ENCODE measurements at places on chromosomes 4 and X. TPM values are rescaled to one million over a fixed set of nuclear protein-coding genes. Genes with fewer than 3 reads are reported as not detected.

- no peak for DNase-seq
Observed at GRCh38 chrX:108313669-108314068, 124.6 kb downstream of the COL4A6 start.

The STARD8 gene
- total RNA-seq, result 5.0 TPM

DNA sequence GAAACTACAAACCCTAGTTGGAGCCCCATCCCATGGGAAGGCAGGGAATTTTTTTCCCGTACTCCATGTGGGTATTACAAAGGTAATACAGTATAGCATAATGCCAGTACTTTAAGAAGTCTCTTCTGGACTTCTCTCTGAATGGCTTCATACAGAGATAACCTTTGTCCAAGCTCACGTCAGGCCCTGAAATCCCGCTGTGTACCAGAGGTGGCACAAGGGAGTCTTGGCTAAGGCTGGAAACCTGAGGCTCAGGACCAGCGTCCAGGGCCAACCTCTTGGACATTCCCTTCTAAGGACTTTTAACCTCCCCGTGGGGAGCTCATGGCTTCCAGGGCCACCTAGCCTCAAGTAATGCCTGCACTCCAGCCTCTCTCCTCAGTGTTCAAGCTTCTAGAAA, 338.9 kb upstream of the FAM241A start:
- no peak for DNase-seq

The HAND2 gene
- not detected for total RNA-seq

DNA sequence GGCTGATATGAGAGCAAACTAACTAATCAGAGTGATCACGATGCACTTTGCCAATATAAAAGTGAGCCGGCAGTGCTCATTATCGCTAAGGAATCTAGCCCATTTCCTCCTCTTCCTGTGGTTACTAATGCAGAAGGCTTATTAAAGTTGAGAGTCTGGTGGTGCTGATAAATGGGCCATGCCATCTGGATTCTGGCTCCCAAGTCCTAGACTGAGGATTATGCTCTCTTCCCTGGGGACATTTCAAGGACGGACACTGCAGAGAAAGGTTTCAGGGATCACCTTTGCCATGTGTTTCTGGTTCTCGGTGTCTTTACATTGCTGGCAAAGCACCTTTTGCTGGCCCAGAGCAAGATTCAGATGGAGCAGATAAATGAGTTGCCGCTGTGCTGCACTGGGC, 85.3 kb downstream of the RTL5 start:
- DNase-seq, result no peak

The FGFBP2 gene
- total RNA-seq, result not detected

DNA sequence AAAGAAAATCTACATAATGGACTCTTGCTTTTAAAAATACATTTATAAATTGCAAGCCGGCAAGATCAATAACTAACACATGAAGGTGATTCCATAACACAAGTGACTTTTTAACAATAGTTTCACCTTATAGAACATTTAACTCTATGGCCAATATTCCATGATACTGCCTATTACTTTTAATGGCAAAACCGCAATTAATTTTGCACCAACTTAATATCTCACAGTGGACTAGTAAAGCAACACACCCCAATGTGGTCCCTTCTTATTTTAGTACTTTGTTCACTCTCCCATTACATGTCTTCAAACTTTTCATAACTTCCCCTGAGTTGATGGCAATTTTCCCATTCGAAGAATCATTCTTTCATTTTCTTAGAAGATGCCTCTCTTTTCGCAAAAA, 351.6 kb upstream of the F9 start:
- no peak for DNase-seq

The MAB21L2 gene
- total RNA-seq, result 20.2 TPM

DNA sequence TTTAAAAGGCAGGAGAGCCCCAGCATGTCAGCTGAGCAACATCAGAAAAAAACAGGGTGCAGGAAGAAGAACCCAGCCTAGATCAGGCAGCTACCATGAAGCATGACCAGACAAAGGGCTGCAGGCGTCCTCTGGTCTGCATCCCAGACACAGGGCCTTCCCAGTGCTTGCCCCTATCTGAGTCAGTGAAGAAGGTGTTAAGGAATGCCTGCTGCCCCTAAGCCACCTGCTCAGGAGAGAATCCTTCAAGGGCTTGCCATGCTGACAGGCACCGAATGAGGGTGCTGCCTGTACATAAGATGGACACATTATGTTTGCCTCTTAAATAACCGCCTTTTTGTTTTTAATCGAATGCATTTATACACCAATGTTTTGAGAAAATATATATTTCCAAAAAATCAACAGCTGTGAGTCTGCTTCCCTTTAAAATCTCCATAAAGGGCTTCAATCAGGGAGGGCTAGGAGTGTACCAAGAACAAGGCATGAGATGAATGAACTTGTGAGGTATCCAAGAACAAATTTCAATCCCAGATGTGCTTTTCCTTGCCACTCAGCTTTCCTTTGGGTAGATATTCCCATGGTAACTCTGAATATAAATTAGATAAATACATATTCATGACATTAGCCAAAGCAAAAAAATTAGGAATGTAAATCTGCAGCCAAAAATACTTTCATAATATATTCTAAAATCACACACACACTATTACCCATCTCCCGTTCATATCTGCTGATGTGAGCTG, 85.1 kb downstream of the SLC9A7 start:
- no peak for DNase-seq

The INPP4B gene
- 42.5 TPM for total RNA-seq

The PDGFRA gene
- total RNA-seq, result 283 TPM

The SULT1E1 gene
- total RNA-seq, result 67.3 TPM

DNA sequence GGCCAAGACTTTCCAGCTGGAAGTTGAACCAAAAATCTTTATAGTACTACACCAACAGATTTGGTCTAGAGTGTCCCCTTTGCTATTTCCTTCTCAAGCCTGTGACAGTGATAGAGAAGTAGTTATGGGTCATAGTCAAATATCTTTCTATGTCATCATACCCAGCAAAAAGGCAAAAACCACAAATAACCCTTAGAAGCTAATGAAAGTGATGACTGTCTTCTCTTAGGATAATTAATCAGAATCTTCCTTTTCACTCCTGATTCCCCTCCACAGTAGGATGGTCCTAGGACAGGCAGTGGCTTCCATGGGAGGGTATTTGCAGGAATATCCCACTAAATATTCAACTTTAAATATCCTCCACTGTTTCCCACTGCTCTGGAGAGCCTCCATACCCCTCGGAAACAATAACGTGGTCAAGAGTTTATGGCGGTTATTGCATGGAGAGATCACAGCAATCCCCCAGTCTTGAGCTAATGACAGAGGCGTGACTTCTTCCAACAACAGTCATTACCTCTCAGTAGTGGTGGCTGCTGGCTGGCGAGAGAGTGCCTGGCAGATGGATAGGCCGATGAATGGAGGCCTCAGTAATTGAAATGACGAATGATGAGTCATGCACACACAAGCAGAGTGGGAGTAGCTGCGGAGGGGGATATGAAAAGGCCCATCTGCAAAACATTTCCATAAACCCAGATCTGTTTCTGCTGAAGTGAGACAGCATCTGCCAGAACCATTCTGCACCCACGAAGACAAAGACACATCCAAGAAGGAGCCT, 154.9 kb downstream of the STK32B start:
- DNase-seq, result no peak

The TLR10 gene
- 37.1 TPM for total RNA-seq

DNA sequence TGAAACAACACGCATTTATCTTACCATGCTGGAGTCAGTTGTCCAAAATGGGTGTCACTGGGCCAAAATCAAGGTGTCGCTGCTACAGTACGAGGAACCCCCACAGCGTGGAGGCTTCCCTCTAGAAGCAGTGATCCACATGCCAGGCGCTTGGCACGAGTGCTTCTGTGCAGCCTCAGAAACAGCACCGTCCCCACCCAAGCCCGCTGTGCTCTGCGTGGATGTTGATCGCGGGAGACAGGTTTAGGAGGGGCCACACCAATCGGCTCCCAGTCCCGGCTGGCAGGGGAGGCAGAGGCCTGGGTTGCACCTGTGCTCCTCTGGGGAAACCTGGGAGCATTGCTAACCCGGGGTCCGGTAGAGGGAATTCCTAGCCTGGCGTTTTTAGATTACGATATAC, 165.5 kb upstream of the PSAPL1 start:
- DNase-seq, result no peak

- no peak for DNase-seq
Observed at GRCh38 chr4:176302283-176303275, 17.2 kb upstream of the SPCS3 start.

The KCTD8 gene
- total RNA-seq, result not detected

The MMRN1 gene
- 17.3 TPM for total RNA-seq

The CLNK gene
- not detected for total RNA-seq

DNA sequence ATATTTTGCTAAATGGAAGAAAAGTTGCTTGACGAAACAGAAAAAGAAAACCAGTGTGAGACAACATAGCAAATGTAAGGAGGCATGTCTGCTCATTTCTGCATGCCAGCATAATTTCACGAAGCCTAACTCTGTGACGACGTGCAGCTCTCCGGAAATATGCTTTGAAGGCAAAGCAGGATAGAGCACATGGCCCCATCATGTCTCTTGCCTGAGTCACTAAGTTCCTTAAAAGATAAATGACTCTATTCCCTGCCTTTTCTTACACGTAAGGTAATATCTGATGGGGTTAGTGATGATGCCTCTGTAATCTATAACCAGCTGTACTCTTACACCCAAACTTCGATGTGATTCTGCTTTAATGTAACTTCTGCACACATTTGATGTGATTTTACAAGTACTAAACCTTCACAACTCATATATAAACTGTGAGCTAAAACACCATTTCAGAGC, 64.5 kb downstream of the ANXA3 start:
- DNase-seq, result no peak

The CRLF2 gene
- total RNA-seq, result not detected

DNA sequence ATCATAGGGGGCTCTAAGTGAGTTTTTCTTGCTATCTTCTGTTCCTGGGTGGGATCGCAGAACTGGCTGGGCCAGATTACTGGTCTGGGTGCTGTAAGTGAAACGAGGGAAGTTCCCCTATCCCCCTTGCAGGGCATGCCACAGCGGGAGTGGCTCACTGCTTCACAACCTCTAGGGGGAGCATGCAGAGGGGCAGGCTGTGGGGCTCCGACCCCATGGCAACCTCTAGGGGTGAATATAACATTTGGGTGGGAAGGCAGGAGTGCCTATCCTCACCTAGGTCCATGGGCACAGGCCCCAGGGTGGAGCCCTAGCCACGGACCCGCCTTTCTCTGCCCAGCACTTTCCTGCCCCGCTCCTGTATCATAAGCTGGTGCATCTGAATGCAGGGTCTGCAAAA, 1.7 kb upstream of the RRAGB start:
- no peak for DNase-seq

The SMIM31 gene
- total RNA-seq, result 16.5 TPM

DNA sequence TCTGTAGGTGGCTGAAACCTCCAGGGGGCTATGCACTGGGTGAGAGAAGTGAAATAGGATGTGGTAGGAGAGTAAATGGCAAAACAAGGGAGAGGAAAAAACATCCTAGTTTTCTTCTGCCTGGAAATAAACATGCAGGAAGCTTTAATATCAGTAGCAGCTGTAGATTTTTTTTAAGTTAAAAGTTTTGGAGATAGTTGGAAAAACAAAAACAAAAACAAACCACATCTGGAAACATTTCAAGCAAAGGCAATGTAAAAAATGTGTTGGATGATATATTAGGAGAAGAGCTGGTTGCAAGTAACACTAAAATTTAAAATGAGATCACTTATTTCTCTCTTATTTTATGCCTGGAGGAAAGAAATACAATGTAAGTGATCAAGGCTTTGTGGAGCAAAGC, 388.0 kb downstream of the SPRY1 start:
- no peak for DNase-seq

DNA sequence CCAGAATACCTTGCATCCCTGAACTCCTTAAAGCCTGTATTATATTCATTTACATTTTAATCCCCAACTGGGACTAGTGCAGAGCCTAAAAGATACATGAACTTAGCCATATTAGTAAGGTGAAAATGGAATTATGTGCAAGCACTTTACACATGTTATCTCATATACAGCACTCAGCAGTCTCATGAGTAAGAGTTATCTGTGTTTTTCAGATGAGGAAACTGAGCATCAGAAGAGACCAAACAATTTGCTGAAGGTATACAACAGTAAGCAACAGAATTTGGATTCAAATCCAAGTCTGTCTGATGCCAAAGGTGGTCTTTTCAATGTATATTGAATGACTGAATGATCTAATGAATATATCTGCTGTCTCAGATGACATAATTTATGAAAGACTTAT, 12.3 kb downstream of the ATP7A start:
- no peak for DNase-seq

DNA sequence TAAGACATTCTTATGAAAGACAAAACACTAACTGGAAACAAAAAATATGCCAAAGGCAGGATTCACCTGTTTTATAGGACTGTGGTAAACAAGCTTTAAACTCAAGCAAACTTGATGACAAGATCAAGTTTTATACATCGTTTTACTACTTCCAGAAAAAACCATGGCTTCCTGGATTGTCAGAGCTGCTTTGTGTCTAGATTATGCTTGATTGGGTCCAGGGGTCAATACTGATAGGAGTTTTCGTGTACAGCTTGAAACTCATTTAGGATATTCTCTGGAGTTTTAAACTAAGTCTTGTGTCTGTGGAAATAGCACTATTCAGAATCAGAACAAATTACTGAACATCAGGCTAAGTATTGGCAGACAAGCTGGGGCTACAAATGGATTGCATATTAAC, 13.0 kb downstream of the HCCS start:
- DNase-seq, result no peak

DNA sequence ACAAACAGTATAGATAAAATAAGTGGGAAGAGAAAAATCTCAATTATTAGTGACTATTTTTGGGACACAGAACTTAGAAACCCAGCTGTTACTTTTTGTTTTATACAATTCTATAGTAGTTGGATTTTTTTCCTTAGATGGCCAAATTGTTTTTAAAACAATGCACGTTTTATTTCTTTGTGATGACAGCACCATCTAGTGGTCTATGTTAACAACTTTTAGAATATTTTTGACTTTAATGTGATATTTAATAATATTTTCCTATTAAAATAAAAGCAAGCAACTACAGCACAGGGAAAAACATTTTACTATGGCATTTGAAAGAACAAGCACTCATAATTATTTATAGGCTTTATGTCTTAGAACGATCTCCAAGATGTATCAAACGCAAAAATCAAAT, 5.6 kb upstream of the SMIM31 start:
- DNase-seq, result no peak

The P2RY4 gene
- 7.6 TPM for total RNA-seq

GRCh38 chr4:94351319-94351718, 8.7 kb upstream of the HPGDS start:
- DNase-seq, result no peak

All from Peyer's patch (tissue), 4 donors.